CMK (cell line): ENCODE measurements at places on chromosomes 2 and 18.

DNA sequence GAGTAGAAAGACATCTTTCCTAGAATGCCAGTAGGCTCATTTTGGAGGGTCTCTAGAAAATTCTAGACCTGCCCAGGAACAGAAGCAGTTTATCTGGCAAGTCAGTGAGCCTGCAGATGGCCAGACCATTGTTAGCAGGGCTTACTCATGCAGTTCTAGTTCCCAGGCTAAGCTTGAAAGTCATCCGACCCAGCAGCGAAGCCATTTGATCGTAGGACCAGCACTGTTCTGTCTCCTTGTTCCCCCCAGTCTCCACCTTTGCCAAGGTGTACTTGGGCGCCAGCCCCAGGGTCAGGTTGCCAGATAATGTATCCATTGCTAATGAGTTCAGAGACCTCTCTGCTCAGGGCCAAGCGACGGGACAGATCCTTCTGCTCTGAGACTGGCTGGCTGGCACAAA lies 70.1 kb downstream of the EPAS1 start:
- no peak for DNase-seq

- DNase-seq = no peak
Observed at GRCh38 chr2:41572154-41572553, 475.7 kb upstream of the PKDCC start.

DNA sequence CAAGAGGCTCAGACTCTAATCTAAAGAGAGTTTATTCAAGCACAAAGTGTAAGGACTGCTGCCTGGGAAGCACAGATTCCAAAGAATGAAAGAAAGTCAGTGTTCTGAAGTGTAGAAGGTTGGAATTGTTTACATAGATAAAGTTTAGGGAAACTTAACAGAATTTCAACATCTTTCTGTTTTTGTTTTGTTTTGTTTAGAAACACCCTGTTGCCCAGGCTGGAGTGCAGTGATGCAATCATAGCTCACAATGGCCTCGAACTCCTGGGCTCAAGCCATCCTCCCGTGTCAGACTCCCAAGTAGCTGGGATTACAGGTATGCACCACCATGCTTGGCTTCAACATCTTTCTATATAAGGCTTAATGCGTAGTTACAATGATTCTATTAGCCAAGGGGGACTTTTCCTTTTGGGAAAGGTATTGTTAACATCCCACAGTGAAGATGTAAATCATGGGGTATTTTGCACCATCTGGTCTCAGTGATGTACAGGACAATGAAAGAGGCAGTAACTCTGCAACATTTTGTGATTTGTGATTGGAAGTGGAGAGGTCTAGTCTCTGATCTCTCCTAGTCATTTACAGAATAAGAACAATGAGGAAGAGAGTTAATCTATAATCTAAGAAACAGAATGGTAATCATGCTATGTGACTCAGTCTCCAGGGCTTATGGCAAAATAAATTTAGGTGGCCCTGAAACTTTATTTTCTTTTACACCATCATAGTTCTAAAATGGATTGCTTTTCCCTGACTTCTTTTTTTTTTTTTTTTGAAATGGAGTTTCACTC lies 45.6 kb upstream of the MSH6 start:
- no peak for DNase-seq

- DNase-seq = no peak
Observed at GRCh38 chr2:120600335-120600734, 135.3 kb upstream of the GLI2 start.

DNA sequence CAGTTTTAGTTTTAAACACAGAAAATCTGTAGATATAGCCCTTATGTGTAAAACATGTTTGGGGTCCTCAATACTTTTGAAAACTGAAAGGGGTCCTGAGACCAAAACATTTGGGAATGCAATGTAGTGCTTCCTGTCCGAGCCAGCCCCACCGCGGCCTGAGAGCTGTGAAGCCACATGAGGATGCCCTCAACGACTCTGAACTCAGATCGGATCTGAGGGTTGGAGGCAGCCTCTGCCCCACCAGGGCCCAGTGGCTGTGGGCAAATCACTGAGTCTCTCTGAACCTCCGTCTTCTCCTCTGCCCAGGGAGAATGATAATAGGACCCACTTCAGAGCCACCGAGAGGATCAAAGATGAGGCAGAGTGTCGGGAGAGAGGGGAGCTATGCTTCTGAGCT lies 33.4 kb upstream of the HPCAL1 start:
- DNase-seq = no peak

DNA sequence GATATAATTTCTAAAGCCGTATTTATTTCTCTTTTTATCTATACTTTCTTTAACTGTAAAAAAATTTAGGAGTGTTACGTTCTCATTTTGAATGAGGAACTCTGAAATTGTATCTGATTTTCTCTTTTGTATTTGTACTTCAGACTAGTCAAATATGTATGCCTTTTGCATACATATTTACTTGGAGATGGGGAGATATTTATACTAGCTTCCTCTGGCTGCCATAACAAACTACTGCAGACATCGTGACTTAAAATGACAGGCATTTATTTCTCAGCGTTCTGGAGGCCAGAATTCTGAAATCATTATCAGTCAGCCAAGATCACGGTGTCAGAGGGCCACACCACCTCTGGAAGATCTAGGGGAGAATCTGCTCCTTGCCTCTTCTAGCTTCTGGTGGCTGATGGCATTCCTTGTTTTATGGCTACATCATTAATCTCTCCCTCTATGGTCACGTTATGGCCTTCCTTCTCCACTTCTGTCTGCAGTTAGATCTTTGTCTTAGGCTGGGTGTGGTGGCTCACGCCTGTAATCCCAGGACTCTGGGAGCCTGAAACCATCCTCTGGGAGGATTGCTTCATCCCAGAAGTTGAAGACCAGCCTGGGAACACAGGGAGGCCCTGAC lies 8.2 kb downstream of the LCLAT1 start:
- no peak for DNase-seq

DNA sequence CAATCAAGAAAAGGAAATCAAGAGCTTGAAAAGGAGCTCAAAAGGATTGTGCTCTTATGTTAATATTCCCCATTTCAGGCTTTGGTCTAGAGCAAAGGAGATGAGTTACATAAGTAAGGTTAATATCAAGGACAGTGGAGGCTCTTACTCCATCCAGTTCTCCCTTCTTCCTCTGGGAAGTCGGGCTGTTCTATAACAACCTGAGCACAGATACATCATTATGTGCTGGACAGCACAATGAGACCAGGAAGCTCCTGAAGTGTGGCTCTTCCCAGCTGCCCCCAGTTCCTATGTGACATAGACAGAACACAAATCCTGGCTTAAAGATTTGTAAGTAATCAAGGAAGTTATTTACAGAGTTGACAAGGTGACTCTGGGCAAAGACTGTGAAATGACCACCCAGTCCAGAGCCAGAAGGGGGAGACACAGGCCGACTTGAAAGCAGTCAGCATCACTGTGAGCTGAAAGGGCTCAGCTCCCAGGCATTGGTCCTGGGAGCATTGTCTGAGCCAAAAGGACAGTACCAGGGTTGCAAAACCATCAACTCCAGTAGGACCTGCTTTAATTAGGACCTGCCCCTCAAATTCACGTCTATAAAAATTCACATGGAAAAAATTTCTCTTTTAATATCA lies 917.6 kb upstream of the ACVR2A start:
- DNase-seq = no peak

GRCh38 chr18:31828613-31829012 lies 67.9 kb upstream of the SLC25A52 start:
- no peak for DNase-seq

DNA sequence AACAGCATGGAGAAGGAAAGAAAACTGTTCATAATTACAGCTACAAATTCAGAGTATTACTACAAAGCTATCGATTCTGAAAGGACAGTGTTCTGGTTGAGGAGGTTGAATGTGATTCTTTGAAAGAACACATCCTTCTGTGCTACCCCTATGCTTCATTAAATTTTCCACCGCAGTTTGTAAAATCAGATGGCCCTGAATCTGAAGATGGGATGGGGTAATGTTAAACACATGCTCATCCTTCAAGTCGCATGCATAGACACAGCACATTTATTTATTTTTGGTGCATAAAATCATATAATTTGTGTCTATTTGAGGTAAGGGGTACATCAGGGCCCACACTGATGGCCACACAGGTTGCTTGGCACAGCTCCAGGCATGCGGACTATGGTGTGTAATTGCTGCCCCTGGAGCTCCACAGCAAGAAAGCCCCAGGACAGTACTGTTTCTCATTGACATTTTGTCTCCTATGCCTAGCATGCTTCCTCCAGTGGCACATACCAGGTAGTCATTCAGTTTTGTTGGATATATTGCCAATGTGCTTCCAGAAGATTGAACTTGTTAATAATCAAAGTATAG lies 238.8 kb upstream of the TANK start:
- DNase-seq = no peak

GRCh38 chr2:198137733-198138132 lies 333.3 kb downstream of the PLCL1 start:
- no peak for DNase-seq
